ENCODE measurements at places on chromosomes 16 and 17.

DNA sequence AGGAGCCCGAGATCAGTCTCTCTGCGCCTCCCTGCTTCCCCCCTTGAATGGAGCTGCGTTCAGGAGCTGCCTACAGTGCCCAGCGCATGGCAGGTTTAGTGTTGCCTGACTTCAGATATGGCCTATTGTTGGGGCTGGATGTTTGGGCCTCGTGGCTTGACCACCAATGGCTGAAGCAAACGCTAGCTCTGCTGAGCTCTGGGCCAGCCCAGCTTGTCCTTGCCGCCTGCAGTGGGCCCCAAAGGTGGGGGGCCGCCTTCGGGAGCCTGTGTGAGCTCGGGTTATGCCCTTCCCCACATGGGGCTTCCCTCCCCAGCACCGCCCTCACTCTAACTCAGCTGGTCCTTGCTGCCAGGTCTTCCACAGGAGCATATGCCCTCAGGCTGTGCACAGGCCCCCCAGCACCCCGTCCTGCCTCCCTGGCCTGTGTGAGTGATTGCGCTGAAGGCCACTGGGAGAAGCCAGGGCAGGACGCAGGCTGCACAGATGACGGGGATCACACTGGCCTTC lies 2.0 kb upstream of the METTL26 start:
- no peak for DNase-seq

GRCh38 chr16:78022347-78023060 lies at the start of gene CLEC3A:
Gene CLEC3A (plus strand): TSS chr16:78022548. CDS start chr16:78022627, 79 bp downstream.
- no peak for DNase-seq

DNA sequence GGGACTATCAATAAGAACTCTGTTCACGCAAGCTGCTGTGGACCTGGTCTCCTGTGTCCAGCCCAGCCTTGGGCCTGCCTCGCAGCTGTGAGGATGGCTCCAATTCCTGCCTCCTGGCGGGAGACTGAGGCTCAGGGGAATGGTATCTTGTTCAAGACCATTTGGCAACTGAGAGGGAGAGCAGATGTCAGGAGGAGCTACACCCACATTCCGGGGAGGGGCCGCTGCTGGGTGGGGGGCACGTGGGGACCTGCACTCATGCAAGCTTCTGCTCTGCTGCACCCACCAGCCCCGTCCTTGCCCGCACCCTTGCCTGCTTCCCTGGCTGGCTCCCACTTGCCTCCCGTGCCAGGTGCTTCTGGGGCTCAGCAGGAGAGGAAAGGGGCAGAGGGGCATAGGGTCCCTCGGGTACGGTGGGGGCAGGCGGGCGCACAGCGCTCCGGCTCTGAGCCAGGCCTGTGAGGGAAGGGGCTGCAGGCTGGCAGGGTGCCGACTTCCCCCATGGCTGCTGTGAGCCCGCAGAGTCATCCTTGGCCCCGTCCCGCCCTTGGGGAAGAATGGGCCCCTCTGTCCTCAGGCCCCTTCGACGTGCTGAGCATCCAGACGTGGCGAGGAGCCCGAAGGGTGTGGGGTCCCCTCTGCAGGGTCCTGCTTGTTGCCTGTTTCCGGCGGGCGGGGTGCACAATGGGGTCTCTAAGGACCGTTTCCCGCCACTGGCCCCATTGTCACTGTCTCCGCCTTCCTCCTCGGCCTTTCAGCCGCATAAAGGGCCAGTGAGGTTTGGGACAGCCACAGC lies 2.7 kb downstream of the METRN start:
- DNase-seq, result no peak

DNA sequence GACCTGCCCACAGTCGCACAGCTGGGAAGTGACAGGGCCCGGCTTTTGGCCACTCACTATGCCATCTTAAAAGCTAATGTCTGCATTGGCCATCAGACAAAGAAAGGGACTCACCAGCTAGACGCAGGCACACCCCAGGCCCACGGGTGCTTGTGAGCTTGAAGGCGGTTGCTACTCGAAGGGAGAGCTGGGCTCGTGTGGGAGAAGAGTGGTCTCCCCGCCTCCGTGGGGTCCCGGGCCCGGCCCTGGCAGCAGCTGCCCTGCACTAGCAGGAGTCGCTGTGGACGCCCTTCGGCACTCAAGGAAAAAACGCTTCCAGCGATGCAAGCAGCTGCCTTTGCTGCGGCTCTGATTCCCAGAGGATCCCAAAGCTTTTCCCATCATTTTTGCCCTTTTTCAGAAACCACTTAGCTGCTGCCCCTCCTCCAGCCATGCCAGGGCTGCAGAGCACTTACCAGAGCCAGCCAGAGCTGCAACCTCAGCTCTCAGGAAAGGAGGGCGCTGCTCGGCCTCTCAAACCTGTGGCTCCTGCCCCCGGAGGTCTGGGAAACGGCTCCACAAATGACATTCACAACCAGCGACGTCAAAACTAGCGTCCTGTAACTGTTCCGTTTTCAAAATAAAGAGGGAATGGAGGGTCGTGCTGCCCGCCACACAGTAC lies 12.3 kb downstream of the TRPV1 start:
- no peak for DNase-seq

GRCh38 chr17:39627712-39628516 lies 1.2 kb downstream of the PPP1R1B start:
- DNase-seq, result no peak

DNA sequence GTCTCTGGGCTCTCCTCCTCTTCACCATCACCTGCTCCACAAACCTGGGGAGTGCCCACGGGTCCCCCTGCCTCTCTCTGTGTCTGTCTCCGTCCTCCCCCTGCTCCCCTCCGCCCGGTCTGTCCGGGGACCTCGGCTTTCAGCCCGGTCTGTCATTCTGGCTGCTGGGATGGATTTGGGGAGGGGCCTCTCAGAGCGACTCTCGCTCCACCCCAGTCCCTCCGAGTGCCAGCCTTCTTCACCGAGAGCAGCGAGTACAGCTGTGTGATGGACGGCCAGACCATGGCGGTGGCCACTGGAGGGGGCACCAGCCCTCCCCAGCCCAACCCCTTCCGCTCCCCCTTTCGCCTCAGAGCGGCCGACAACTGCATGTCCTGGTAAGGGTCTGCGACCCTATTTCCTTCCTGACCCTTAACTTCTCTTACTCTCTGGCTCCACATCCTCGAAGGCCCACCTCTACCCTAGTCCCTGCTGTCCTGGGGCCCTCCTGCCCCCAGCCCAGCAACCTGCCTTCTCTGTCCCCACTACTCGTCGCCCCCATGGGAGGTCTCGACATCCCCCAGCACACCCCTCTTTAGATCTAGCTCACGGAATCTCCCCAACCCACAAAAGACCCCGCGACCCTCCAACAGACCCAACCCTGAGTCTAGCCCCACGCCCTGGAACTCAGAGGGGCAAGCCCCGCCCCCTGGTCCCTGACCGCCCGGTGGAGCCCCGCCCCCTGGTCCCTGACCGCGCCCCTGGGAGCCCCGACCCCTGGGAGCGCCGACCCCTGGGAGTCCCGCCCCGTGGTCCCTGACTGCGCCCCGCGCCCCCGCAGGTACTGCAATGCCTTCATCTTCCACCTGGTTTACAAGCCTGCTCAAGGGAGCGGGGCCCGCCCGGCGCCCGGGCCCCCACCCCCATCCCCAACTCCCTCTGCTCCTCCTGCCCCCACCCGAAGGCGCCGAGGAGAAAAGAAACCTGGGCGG lies 5.6 kb upstream of the CXCL16 start:
- DNase-seq, result no peak

- DNase-seq, result no peak
Measured at GRCh38 chr16:23406546-23407240, 46.3 kb downstream of the COG7 start.

GRCh38 chr17:78986048-78986648 lies 6.4 kb upstream of the LGALS3BP start:
- DNase-seq, result no peak

DNA sequence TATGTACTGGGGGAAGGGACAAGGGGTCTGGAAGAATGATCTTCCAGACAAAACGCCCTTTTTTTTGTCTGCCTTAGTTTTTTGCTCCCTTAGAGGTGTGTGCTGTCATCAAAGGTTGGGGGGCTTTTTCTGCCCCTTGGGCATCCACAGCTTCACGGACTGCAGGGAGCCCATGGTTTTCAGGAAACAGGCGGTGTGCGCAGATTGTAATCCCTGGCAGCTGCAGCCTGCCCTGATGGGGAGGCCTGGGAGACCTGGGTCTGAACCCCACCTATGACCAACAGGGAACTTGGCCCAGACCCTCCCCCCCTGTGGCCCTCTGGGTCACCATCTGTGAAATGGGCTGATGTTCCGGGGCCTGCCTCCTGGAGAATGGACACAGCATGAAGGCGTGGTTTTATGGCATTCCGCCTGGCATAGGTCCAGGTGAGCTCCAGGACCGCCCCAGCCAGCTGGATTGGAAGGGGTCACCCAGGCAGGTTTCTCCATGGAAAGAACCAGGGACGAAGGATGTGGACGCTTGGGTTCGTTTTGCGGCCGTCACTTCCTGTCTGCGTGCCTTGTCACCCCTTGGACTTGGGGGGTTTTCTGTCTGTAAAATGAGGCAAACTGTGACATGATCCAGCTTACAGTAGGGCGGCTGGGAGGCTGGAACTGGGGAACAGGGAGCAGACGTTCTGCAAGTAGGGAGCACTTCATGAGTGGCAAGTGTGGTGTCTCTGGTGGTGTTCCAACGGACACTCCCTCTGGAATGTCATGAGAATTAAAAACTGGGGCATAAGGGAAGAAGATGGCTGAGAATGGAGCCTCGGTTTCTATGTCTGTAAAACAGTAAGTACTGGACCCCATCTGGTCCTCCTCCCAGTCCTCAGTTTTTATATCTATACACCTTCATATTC lies 1.5 kb downstream of the CPNE2 start:
- no peak for DNase-seq

DNA sequence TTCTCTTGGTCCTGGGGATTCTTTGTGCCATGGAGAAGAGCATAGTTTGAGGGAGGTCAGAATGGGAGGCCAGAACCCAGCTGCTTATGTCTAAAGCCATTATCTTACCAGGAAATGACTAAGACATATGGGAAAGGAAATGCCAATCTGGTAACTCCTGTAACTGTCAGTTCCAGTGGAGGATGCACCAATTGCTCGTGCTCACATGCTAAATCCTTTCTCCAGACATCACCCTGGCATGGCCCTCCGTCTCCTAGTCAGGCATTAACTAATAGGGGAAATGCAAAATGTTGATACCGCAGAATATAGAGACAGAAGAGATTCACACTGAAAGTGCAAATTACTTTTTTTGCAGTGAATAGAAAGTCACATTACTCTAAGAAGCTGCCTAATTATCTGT lies 255.6 kb upstream of the HSBP1 start:
- no peak for DNase-seq

DNA sequence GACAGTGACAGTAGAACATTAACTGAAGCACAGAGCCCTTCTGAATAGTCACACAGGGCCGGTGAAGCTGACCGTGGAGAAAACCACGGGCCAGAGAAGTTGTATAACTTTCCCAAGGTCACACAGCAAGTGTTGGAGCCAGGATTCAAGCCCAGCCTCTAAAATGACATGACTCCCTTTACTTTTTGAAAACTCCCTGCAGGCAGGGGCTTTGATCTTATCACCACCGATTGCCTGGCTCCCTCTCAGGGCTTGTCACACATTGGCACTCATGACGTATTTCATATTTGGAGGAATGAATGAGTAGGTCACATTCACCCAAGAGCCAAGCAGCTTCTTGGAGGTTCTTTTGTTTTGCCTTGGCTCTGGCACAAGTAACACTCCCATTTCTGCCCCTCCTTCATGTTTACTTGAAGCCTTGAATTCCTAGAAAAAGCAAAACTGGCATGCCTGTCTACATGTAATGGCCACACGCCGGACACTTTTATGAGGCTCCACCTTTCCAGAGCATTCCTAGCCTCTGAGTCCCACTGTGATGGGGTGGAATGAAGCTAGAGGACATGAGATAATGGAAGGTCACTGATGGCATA lies 13.3 kb upstream of the RBBP6 start:
- DNase-seq, result no peak

DNA sequence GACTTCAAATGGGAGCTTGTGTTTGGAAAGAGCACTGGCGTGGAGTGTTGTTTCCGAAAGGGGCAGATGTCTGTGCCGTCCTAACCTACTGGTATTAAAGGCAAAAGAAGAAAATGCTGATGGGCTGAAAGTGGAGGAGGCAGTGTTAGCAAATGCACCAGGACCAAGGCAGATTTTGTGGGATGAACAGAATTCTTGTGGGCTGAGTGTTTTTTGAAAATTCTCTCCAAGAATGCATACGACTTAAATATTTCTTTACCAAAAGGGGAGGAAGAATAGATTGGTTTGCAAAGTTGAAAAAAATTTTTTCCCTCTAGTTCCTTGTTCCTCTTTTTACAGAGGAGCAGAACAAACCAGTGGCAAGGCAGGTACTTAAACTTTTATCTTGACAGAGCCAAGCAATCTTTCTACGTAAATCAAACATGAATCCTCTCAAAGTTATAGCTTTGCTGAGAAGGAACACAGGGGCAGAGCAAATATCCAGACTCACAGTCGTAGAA lies 16.8 kb downstream of the MARCHF10 start:
- DNase-seq, result no peak

DNA sequence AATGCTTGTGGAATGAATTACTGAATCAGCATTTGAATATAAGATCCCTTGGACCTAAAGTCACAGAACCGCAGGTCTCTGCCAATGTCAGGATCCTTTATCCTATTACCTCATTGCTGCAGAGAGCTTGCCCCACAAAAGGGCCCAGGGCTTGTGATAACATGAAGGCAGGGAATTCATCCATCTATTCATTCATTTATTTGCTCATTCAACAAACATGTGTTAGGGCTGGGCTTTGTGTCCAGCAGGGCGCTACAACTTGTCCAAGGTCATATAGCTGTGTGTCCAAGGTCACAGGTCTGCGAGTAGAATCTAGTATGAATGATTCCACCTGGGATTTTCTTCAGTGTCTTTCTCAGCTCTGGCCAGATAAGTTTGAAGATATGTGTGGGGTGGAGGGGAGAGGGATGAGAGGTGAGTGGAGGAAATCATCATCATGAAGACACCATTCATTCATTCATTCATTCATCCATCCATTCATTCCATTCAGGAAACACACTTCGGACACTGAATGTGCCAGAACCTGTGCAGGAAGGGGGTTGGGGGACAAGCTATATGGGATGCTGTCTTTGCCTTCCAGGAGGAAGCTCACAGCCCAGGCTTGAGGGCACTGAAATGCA lies 1.3 kb upstream of the UNC45B start:
- no peak for DNase-seq

GRCh38 chr17:12584727-12585126 lies 81.0 kb upstream of the MYOCD start:
- no peak for DNase-seq

DNA sequence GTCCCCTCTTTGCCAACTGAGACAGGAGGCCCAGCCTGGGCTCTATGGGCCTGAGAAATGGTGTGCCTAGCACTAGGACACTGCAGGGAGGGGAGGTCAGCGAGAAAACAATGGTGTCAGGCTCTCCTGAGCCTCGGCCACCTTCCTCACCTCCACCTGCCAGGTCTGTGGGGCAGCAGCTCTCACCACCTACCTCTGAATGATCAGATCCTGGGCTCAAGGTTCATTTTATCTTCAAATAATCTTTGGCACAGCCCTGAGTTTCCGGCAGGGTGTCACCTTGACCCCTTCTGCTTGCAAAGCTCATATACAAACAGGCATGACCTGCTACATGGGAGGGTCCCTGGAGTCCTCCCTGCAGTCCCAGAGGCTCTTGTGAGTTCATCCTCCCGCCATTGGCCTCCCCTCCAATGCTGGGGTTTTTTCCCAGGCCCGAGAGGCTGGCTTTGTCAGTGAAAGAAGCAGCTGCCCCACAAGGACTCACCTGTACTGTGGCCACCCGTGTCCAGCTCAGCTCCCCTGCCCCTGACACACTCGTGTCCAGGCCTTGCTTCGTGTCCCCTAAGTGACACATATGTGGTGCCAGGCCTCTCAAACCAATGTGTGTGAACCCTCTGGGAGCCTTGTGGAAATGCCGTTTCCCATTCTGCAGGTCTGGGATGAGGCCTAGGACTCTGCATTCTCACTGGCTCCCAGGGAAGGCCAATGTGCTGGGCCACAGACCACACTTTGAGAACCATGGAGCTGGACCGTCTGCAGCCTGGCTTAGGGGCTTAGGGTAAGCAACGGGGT lies 176.8 kb upstream of the CIBAR2 start:
- DNase-seq, result no peak
